RWPE2 (cell line): ENCODE measurements at places on chromosomes 12 and 14.

GRCh38 chr14:38430522-38430921 is 174.6 kb upstream of the CLEC14A start:
- DNase-seq: no peak

DNA sequence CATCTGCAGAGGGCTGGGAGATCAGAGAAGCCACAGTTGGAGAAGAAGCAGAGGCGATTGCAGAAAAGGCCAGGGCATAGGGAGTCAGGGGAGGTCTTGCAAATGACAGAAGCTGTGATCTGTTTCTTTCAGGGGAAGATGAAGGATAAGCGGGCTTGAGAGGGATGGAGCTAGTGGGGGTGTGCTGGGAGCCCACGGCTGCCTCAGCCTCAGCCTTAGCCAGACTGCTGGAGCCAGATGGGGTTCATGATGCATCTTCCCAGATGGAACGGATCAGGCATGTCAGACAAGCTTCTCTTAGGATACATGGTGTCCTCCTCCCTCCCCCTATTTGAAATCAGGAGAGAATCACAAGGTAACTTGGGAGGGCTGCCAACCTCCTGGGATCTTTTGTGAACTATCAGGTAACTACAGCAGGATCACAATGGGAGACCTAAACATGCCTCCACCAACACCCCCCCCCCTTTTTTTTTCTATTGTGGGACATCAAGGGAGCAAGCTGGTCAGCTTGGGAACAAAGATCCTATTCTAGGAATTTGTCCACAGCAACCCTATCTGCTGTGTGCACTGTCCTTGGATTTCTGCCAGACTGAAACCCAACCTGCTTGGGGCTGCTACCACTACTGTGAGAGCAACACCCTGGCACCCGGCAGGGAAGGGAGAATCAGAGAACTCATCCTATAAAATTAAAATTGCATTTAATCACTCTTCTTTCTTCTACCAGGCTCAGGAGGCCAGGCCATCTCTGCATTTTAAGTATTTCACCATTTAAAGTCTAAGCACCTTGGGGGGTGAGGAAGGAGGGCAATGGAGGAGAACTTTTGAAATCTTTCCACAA is 10.7 kb upstream of the ATP2A2 start:
- DNase-seq: peak; percentile 72

DNA sequence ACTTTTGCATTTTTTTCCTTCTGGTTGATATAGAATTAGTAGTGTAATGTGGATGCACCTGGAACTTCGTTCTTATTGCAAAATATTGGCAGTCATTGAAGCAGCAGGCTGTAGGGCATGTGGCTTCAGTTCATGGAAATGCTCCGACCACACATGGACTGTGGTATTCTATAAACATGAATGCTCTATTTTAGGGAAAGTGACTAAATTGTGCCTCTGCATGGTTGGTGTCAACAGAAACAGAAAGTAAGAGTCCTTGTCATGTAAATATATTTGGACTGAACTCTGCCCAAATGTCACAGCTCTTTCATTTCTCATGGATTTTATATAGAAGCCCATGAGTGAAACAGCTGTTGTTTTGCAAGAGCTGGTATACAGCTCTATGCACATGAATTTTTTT is 917.0 kb downstream of the LRFN5 start:
- no peak for DNase-seq

- no peak for DNase-seq
Measured at GRCh38 chr14:41668356-41668755, 61.7 kb downstream of the LRFN5 start.

DNA sequence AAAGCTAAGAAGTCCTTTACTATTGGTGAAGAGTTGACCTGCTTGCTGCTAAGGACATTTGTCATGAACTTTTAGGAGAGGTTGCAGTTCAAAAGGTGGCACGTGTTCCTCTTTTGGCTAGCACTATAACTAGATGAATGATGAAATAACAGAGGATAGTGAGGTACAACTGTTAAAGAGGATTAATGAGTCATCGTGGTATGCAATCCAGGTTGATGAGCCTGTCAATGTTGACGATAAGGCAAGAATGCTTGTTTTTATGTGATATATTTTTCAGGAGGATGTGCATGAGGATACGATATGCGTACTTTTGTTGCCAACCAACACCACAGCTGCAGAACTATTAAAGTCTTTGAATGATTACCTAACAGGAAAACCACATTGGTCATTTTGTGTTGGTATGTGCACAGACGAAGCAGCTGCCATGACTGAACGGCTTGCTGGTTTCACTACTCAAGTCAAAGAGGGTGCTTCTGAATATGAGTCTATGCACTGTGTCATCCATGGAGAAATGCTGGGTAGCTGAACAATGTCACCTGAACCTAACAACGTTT is 10.6 kb downstream of the CEP128 start:
- no peak for DNase-seq

- DNase-seq: no peak
Measured at GRCh38 chr14:23321572-23322547, 603 bp downstream of the PABPN1 start.

- DNase-seq: no peak
Measured at GRCh38 chr12:132477703-132478432, 12.1 kb upstream of the FBRSL1 start.

- DNase-seq: no peak
Measured at GRCh38 chr14:103463149-103463548, 59.5 kb downstream of the CKB start.

GRCh38 chr12:67726868-67727267 is 78.3 kb downstream of the DYRK2 start:
- DNase-seq: no peak

- DNase-seq: no peak
Measured at GRCh38 chr14:93009471-93010129, 86.7 kb downstream of the CHGA start.

DNA sequence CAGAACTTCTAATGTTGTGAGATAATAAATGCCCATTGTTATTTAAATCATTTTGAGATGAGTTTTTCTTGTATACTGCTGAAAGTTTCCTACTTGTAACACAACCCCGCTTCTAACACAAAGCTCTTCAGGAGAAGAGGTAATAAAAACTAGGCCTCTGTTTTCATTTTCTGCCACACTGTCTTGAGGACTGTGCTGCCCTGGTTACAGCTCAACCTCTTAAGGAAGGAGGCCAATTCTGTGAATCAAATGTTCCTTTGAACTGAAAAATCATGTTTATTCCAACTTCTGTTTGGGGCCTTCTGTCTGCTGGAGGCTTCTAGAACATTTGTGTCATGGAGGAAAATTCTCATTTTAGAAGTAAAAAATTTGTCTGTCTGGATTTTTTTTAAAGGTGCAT is 100.3 kb downstream of the LRIG3 start:
- DNase-seq: no peak

GRCh38 chr12:76143343-76144244 is 59.1 kb upstream of the NAP1L1 start:
- DNase-seq: no peak

DNA sequence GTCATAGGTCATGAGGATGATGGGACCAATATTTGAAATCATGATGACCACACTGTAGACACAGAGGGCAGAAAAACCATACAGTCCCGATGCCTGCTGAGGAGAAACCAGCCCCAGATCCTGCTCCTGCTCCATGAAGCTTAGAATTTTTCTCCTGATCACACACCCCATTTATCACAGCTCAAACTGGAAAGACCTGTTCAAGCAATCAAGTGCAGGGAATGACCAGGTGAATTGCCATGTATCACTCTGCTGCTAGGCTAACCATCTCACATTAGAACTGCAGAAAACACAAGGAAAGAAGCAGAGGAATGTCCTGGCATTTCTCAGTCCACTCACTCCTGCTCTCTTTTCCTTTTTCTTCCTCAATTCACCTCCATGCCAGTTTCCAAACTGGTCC is 18.1 kb downstream of the MANSC1 start:
- DNase-seq: no peak

DNA sequence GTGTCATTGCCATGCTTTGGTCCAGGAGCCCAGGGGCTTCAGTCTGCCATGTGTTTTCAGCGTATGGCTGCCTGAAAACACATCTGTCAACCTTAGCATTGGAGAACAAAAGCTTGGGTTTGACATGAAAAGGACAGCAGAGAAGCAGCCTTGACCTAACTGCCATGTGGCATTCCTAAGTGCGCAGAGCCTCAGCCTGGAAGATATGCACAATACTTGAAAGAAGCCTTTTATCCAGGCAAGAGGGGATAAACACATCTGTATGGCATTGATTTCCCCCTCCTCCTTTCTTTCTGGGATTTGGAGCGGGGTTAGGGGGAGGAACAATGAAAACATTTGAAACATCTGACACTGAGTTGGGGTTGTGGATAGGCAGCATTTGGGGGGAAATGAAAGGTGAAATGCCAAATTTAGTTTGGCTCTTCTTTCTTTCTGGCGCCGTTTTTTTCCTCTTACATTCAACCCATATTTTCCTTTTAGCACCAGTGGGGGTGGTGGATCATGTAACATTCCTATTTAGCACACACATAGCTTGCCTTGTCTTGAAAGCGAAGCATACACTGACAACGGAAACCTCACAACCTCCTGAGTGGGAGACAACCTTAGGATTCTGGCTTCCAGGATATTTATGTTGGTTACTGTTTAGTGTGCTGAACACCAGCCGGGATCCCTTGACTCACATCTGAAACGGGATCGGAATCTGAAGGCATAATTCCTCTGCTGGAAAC is 177.0 kb downstream of the C12orf75 start:
- DNase-seq: no peak

DNA sequence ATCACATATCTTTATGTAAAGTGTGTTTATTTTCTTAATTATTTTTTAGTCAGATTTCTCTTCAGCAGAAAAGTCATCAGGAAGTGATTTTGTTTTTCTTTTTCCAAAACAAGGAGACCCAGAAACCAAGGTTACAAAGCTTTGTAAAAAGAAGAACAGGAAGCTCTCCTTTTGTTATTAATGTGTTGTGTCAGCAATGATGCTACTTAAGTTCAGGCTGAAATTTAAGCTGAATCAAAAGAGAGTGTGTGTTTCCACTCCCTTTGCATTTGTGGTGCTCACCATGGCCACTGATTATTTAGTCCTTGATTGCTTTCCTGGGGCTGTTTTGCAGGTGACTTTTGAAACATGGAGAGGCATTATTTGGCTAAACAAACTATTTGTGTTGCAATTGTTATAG is 155.3 kb upstream of the ATP2B1 start:
- no peak for DNase-seq

- no peak for DNase-seq
Measured at GRCh38 chr12:102463659-102464249, 16.6 kb downstream of the IGF1 start.

DNA sequence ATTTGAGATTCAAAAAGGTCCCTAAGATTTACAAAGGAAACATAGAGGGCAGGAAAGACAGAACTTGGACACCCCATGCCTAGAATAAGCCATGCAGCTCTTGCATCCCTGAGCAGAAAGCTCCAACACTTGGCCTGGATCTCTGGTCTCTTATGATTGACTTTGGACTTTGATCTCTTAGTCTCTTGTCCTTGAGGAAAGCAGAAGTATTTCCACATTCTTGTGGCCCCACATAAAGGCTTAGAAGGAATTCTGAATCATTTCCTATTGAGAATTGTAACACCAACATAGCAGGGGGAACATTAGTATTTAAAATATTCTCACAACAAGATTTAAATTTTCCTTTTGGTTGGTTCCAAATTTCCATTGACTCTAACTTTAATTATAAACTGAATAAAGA is 283.7 kb upstream of the PRKD1 start:
- DNase-seq: no peak

DNA sequence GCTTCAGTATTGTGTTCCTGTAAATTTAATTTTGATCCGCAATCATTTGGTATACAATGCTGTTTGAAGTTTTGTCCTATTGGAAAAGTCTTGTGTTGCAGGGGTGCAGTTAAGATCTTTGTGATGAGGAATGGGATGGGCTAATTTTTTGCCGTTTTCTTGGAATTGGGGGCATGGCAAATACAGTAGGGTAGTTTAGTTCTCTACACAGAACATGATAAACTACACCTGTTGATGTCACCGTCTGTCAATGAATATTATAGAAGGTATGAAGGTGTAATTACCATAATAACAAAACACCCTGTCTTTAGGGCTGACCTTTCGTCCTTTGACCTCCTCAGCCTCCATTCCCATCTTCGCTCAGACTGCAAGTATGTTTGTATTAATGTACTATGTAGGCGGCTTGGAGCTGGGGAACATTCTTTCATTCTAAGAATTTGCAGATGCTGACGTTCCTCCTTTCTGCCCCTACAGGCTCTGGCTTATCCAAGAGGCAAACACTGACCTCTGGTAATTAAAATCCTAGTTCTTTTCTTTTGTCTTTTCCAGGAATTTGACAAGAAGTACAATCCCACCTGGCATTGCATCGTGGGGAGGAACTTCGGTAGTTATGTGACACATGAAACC is 1.7 kb downstream of the DYNLL1 start:
- no peak for DNase-seq

DNA sequence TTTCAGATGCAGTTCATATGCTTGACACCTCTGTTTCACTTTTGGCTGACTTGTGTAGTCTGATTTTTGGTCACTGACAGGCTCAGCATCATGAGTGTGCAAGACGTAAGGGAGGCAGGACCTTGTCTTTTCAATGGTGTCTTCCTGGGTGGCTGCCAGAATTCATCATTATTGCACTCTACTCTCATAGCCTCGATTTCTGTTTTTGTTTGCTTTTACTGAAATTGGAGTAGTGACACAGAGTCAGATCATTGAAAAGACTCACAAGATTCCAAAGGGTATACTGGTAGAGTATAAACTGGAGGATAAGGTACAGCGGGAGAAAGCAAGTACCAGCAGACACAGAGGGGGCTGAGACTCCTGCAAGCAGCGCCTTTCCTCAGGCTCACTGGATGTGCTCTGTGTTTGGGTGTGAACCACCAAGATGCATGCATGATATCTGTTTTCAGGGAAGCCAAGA is 126.3 kb upstream of the FGD4 start:
- no peak for DNase-seq

DNA sequence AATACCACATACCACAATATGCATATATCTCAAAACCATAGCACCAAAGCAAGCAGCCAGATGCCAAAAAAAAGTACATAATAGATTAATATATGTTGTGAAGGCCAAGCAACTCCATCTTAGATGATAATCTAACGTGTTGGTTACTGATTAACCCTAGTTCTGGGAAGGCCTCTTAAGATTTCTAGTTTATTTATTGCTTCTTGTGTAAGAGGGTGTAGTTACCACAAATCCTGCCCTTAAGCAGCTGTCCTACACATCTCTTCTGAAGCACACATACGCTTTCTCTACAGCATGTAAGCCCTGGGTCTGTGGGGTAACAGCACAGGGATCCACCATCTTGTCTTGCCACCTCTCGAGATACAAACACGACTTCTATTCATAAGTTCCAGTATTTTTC is 236.8 kb upstream of the AVPR1A start:
- DNase-seq: no peak

DNA sequence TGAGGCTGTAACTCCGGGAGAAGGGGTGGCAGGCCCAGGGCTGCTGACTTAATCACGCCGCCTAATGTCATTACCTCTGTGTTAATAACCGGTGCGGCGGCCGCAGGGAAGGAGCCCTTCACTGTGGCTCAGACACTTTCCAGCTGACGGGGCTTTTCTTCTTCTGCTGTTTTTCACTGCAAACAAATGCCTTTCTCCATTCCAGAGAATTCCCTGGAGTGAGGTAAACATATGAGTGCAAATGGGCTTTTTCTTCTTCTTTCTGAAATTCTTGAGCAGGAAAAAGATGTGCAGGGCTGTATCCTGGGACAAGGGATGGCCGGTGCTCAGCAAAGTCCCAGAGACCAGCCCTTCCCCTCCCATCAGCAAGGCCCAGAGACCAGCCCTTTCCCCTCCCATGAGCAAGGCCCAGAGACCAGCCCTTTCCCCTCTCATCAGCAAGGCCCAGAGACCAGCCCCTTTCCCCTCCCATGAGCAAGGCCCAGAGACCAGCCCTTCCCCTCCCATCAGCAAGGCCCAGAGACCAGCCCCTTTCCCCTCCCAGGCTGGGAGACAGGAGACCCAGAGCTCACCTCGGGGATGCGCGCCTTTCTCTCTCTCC is 33.4 kb upstream of the FAM181A start:
- no peak for DNase-seq
